Anterior cingulate cortex (tissue), 58 donors: ENCODE measurements at places on chromosomes 7 and 10.

GRCh38 chr7:134873253-134873652 lies 93.8 kb downstream of the CALD1 start:
- no peak for DNase-seq

- no peak for DNase-seq
These were observed 1.1 kb upstream of the SEC31B start for GRCh38 chr10:100520811-100521210.

DNA sequence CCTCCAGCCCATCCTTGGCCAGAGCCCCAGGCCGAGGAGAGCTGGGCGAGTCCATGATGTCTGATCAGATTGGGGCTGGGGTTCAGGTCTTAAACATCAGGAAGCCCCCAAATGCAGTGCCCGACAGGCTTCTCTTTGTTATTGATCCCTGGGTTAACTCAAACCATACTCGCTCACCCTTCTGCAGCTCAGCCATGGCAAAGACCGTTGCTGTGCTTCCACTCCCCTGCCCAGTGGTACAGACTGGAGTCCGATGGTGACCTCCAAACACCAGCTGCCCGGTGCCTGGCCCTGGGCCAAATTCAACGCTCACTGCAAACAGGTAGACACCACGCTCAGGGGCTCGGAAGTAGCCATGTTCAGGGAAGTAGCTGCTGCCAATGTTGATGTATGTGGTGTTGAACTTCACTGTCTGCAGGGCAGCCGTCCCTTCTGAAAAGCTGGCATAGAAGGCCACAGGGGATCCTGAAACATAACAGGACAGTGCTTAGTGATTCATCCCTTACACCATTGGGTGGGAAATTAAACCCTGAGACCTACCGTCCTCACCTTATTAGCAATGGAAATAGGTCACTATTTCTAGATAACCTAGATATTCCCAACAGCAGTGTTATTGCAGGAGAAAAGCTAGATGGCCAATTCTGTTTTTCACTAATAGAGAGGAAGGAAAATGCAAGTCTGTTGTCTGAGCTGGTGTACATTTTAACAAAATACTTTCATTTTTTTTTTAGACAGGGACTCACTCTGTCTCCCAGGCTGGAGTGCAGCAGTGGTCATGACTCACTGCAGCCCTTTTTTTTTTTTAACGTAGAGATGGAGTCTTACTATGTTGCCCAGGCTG lies 20.5 kb downstream of the MMRN2 start:
- DNase-seq = no peak

DNA sequence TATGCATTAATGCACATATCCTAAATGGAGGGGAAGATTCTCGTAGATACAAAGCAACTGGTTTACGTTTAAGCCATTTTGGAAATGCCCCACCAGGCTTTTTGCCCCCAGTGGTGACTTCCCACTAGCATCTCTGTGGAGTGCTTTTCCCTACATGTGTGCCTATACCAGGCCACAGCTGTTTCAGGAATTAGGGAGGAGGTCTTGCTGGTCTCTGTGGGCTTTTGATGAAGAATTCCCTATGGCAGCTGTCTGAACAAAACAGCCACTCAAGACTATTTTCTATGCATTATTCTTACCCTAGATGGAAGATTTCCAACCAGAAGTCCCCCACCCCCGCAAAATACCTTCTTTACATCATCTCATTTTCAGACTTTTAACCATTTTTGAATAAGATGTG lies 52.0 kb upstream of the NMT2 start:
- DNase-seq = no peak

DNA sequence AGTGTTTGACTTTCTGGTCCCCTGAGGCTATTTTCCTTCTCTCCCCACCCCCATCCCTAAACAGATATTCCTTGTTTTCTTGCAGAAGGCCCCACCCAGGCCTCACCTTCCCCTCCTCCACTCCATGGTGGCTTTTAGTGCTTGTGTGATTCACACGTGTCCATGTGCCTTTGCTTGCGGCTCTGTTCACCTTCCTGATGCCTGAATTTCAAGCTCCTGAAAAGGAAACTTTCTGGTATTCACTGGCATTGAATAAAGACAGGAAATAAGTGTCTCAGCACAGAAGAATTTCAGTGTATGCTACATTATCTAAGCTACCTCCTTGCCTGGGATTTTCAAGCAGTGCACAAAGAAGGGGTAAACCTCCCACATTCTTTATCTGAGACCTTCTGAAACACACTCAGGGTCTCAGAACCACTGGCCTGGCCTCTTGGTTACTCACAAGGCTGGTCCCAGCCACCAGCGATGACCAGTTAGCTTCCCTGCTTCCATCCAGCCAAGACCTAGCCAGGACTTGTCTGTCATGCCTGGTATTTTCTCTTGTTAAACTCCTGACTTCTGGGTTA lies 17.2 kb upstream of the UBE2H start:
- no peak for DNase-seq

DNA sequence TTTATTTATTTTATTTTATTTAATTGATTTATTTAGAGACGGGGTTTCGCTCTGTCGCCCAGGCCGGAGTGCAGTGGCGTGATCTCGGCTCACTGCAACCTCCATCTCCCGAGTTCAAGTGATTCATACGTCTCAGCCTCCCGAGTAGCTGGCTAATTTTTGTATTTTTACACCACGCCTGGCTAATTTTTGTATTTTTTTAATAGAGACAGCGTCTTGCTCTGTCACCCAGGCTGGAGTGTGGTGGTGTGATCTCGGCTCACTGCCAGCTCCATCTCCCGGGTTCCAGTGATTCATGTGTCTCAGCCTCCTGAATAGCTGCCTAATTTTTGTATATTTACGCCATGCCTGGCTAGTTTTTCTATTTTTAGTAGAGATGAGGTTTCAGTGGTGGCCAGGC lies 34.2 kb downstream of the AP5Z1 start:
- DNase-seq = no peak

GRCh38 chr7:12630513-12630819 lies 57.0 kb upstream of the ARL4A start:
- no peak for DNase-seq

DNA sequence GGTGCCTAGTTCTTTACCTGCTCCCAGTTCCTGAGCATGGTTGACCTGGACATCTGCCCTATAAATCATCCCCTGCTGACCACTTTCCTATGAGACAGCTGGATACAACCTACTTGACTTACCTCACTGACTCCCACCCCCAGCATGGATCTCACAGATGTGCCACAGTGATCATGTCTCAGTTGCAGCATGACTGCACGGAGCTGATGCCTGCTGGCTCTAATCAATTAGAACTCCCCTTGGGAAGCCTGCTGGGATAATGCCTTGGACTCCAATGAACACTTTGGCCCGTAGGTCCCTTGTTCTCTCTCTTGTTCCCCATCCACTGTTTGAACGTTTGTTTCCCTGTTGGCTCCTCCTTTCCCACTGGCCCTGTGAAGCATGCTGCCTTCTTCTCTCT lies 271.2 kb upstream of the IGFBP3 start:
- DNase-seq = no peak

DNA sequence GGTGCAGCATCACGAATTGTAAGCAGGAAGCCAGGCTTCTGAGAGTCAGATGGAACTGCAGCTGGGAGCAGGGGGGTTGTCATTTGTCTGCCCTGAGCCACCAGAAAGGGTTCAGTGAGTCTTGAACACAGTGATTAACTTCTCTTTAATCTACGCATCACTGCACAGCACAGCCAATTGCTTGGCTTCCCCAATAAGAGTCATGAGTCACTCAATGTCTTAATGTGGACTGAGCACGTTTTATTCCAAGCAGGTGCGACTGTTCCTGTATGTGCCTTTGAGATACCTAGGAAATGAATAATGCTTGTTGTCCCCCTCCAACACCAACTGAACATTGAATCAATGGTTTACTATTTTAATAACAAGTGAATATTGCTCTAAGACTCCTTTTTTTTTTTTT lies 26.0 kb upstream of the PLEKHA1 start:
- no peak for DNase-seq

DNA sequence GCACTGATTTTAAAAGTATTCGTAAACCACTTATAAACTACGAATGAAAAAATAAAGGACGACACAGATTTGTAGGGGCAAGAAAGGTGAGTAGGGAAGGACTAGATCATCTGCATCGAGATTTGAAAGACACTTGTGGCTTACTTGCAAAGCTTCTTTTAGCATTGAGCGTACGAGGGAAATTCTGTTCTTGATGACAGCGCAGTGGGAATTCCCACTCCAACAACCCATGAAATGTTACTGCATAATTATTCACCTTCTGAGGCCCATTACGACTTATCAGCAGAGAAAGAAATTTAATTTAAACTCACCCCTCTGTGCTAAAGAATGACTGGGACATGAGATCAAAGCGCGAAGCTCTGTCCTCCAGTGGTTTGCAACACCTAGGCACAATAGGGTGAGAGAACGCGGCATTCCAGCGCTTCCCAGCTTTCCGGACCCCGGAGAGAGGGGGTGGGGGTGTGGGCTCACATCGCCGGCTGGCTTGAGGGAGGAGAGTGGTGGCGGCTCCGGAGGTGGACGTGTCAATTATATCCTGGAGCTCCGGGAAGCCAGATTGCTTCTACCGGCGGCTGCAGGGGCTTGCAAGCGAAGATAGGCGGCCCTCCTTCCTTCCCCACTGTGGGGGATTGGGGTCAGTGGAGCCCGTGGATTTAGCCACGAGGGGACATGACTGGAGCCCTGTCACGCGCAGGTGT lies 10.3 kb downstream of the SP8 start:
- DNase-seq = no peak

DNA sequence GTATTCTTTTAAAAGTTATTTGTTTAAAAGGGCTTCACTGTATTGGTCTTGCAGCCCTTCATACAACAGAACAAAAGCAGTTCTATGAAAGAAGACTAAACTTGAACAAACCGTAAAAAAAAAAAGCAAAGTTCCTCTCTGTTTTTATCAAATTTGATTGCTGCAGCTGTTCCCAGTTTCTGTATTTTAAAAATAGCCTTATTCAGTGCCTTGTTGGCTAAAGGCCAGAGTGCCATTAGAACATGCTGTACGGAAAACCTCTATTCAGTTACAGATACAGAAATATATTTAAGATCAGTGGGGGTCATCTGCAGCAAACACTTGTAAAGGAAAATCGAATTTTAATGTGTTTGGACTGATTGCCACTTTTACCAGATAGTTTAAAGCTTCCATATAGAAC lies 207.8 kb upstream of the ETV1 start:
- no peak for DNase-seq

DNA sequence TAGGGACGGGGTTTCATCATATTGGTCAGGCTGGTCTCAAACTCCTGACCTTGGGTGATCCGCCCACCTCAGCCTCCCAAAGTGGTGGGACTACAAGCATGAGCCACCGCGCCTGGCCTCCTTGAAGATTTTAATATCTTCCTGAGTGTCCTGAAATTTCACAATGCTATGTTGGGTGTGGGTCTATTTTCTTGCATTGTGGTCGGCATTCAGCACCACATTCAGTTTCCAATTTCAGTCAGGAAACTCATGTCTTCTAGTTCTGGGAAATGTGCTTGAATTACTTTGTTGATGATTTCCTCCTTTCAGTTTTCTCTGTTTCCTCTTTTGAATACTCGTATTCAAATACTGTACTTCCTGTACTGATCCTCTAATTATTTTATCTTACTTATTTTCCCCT lies 49.3 kb upstream of the IL6 start:
- no peak for DNase-seq

DNA sequence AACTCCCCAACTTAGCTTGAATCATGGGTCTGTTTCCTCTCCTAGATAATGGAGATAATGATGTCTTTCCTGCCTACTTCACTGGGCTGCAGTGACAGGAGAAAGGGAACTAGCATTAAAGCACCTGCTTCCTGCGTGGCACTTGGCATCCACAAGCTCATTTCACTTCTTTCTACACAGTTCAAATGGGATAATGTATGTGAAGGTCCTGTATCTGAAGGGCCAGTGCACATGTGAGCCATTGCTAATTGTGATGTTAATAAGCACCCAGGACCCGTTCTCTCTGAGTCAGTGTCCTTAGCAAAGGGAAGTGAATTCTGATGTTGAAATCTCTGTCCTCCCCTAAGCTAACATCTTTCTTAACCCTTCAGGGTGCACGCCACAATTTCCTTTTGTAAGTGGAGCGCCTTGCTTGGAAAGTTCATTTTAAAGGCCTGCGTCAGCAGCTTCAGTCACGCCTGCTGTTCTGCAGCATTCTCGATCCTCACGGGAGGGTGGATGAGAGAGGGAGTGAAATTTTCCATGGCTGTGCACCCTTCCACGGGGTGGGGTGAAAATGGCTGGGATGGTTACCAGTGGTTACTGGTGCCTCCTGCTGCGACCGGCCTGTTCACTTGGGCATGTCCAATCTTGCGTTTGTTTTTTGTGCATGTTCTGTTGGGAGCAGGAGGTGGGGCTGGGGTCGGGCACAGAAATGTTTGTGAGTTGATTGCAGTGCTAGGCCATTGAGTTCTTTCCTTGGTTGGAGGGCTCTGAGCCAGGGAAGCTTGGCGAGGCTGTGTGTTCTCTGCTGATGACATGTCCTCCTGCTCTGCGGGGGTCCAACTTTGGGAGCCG lies 59.2 kb downstream of the HK1 start:
- DNase-seq = no peak

- DNase-seq = no peak
These were observed 722.3 kb downstream of the KCNMA1 start for GRCh38 chr10:76915316-76915715.

GRCh38 chr7:108046952-108047506 lies 44.1 kb upstream of the LAMB1 start:
- DNase-seq = no peak

GRCh38 chr10:132166216-132166950 lies 20.4 kb upstream of the DPYSL4 start:
- DNase-seq = no peak

- DNase-seq = no peak
These were observed 7.6 kb upstream of the ERVW-1 start for GRCh38 chr7:92485267-92485892.

DNA sequence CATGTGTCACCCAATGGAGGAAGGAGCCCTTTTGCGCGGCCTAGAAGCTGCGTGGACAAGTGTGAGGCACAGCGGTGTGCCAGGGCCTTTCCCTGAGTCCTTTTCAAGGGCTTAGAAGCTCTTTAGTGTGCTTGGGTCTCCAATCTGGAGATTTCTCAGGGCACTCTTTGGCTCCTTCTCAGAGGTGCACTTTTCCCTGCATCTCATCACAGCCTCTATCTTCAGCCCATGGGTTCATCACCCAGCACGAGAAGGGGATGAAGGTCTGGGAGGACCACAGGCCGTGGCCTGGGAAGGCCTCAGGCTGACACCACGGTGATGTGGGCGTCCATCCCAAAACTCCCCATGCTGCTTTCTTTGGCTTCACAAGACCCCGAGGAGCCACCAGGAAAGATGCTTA lies 233.4 kb downstream of the TEX36 start:
- DNase-seq = no peak

- no peak for DNase-seq
These were observed 315.2 kb upstream of the MTPN start for GRCh38 chr7:136292365-136292764.

DNA sequence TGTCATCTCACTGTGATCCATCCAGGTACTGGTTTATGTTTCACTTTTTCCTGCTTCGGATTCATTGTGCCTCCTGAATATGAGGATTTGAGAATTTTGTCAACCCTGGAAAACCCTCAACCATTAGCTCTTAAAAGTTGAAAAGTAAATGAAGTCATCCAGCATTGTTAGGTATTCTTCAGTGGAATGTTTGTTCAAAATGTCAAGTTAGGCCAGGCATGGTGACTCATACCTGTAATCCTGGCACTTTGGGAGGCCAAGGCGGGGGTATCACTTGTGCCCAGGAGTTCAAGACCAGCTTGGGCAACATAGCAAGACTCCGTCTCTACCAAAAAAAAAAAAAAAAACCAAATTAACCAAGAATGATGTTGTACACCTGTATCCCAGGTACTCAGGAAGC lies 222.1 kb downstream of the NSUN6 start:
- DNase-seq = no peak

- DNase-seq = no peak
These were observed 5.8 kb downstream of the FBH1 start for GRCh38 chr10:5895804-5896203.
